Stimulated activated naive CD8-positive, alpha-beta T cell treated with anti-CD3 and anti-CD28 coated beads, Interleukin-15, amount 100 ng/mL, for 72 hours (primary cell): ENCODE measurements at places on chromosomes 2 and 18.

GRCh38 chr2:46784278-46784677 is 131.3 kb downstream of the MCFD2 start:
- no peak for DNase-seq

DNA sequence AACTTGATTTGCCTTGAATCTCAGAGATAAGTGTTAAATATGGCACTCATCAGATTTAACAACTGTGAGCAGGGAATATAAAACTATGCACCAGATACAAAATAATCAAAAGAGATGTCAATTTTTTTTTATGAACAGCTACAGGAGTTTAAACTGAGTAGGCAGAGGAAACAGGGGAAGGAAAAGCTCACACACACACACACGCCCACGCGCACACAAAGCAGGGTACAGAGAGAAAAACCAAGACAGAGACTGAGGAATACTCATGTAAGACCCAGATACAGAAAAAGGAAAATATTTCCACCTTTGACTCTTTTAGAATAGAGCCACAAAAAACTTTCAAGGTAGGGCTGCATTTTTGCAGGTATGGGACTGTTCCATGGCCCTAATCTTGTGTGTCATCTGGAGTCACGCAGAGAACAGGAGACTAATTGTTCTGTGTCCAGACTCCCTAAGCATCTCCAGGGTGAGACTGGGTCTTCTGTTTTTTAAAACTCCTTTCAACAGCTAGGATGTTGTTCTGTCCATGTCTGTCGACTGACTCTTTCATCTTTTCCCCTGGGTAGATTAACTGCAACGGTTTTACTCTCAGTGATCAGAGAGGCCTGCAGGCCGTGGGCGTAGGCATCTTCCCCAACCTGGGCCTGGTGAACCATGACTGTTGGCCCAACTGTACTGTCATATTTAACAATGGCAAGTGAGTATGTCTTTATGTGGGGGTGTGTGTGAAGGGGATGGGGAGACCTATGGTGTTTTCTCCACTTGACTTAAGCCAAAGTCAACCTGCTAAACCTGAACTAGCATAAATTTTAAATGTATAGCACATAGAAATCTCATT is 23.0 kb downstream of the SMYD1 start:
- peak; percentile 10 for DNase-seq

DNA sequence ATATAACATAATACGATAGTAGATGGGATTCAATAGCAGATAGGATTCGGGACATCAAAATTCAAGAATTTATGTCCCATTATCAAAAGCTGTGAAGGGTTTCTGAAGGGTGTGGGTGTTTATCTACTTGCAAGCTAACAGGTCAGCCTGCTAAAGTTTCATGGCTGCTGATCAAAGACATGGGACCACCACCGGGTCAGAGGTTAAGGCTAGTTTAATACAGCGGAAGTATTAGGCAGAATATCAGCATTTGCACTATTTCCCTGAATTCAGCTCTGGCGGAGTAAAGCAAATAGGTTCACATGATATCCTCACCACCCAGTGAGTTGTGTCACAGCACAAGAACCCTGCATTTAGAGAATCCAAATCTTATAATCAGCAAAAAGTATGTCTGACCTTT is 82.5 kb downstream of the DSEL start:
- no peak for DNase-seq

GRCh38 chr2:64629329-64629781 is 24.4 kb downstream of the SERTAD2 start:
- no peak for DNase-seq

GRCh38 chr18:55465313-55465712 is 122.7 kb downstream of the TCF4 start:
- DNase-seq = no peak

GRCh38 chr18:24915547-24915946 is 436.4 kb downstream of the ZNF521 start:
- no peak for DNase-seq

GRCh38 chr2:137797641-137798040 is 166.6 kb upstream of the HNMT start:
- DNase-seq = no peak

- DNase-seq = no peak
Measured at GRCh38 chr2:120766470-120767351, 31.0 kb downstream of the GLI2 start.

DNA sequence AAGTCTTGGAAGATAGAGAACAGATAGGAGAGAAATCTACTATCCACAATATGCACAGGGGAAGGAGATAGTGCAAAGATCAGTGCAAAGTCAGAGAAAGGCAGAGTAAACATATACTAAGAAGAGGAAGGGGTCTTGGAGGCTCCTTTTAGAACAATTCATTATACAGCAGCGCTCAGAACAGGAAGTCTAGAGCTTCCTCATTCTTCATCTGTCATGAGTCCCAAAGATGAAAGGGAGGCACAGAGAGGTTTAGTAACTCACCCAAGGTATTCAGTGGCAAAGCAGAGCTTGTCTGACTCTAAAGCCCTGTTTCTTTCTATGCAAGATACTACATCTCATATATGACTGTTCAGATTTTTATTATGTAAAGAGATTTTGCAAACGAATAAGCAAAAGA is 1.4 kb downstream of the SP110 start:
- no peak for DNase-seq

GRCh38 chr2:98736464-98736889 is 5.5 kb upstream of the MGAT4A start:
- peak; percentile 43 for DNase-seq

DNA sequence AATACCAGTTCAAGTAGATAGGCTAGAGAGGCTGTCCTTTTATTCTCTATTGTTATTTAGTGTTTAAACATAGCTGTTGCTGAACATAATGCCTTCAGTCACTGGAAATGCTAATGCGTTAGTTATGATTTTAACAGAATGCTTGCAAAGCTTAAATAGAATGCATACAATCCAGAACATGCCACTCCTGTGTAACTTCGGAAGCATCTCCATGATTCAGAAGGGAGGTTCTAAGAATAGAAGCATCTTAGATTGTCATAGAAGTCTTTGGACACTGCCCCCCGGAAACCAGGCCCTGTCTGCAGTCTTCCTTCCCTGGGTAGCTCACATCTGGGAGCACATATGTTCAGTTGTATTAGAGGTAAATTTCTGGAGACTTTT is 73.2 kb downstream of the ZNF532 start:
- no peak for DNase-seq

- no peak for DNase-seq
Measured at GRCh38 chr2:202636213-202636513, 1.4 kb downstream of the FAM117B start.

- DNase-seq = no peak
Measured at GRCh38 chr2:20203072-20203471, 21.9 kb downstream of the SDC1 start.

DNA sequence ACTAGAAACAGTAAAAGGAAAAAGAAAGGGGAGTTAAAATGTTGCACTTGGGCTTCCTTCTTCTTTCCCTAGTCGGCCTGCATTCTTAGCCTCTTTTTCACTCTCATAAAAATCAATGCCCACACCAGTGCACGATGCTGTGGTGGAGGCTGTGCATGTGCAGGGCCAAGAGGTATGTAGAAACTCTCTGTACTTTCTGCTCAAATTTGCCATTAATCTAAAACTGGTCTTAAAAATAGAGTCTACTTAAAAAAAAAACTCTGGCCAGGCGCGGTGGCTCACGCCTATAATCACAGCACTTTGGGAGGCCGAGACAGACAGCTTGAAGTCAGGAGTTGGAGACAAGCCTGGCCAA is 11.1 kb downstream of the TRAPPC8 start:
- no peak for DNase-seq

DNA sequence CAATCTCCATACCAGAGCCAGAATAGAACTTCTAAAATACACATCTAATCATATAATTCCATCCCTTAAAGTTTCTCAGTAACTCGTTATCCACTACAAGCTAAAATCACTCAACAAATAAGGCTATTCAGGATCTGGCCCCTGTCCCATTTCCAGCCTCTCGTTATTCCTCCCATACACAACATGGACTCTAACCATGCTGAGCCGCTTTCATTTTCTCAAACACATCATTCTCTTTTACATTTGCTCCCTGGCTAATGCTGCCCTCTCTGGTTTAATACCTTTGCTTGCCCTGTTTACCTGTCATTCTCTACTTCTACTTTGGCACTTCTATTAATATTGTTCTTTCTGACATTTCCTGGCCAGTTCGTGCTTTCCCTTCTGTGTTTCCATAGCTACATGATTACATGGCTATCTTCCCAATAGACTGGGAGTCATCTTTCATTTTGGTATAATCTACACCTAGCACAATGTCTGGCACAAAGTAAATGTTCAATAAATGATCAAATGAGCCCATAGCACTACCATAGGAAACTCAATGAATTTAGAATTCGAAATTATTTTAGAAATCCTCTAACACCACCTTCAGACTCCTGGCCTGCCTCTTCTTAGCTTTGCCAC is 163.6 kb upstream of the VRK2 start:
- no peak for DNase-seq

- no peak for DNase-seq
Measured at GRCh38 chr2:42783511-42783910, 8.9 kb downstream of the HAAO start.

DNA sequence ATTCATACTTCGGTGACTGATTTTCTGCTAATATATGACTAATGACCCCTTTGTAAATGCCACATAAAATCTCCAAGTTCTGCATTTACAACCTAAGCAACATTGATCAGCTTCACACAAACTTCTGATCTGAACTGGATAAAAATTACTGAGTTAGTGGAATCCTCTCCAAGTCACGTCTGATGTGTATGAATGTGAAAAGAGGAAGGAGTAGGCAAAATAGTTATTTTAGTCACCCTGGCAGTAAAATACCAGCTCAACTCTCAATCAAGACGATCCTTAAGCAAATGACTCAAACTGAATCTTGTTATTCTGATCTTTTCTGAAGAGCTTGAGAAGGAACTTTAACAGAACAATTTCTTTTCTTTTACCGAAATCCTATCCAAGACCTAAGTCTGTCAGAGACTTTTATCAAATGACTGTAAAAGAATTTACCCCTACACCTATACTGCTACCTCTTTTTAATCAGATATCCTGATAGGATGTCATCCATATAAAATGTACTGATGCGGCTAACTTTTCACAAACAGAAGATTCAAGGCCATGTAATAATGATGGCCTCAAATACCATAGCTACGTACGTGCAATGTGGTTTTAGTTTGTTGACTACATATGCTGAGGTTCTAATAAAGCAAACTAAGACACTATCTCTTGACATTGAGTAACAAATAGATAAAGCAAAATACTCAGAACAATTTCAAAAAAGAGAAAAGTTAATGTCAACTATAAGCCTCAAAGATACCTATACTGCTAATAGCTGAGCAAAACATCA is 23.7 kb downstream of the CUL3 start:
- DNase-seq = no peak

- DNase-seq = no peak
Measured at GRCh38 chr2:67337903-67338302, 59.2 kb upstream of the ETAA1 start.

DNA sequence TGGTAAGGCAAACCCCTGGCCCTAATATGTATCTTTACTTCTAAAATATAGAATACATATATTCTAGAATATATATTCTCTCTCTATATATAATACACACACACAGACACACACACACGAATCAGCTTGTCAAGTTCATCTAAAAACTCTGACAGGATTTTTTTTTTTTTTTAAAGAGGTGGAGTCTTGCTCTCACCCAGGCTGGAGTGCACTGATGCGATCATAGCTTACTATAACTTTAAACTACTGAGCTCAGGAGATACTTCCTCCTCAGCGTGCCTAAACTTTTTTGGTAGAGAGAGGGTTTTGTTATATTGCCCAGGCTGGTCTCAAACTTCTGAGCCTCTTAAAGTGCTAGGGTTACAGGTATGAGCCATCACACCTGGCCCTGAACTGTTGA is 45.2 kb downstream of the DOK1 start:
- no peak for DNase-seq

DNA sequence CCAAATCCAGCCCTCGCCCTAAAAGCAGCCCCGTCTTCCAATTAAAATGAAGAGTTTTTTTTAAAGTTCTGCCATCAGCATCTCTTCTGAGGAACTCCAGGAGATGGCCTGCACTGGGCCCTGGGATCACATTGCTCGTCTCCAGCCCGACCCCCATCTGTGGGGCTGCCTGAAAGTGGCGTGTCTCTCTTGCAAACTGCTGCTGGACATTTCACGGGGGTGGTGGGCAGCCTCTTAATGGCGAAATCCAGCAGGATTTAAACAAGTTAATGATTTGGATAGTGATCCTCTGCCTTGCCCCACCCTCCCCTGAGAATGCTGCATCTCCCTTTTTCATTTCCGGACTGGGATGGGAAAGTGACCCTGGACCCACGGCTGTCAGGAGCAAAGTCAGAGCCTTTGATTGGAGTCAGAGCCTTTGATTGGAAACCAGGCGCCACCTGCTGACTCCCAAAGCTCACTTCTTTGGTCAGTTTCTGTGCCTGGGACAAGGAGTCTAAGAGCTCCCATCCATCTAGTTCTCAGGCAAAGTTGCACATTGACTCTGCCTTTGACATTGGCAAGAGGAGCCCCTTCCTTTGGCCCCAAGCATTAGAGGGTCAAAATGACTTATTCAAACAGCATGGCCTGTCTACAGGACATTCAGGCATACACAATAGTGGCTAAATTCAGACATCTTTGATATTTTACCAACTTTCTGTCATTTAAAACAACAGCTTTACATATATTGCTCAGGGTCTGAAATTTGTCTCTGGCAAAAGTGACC is 155.2 kb downstream of the SH3BP4 start:
- no peak for DNase-seq

GRCh38 chr2:85997017-85997970 is 108.4 kb downstream of the POLR1A start:
- no peak for DNase-seq

GRCh38 chr2:25539136-25539535 is 134.2 kb downstream of the DTNB start:
- DNase-seq = no peak

- DNase-seq = no peak
Measured at GRCh38 chr2:59176737-59177136, 935.6 kb upstream of the FANCL start.

DNA sequence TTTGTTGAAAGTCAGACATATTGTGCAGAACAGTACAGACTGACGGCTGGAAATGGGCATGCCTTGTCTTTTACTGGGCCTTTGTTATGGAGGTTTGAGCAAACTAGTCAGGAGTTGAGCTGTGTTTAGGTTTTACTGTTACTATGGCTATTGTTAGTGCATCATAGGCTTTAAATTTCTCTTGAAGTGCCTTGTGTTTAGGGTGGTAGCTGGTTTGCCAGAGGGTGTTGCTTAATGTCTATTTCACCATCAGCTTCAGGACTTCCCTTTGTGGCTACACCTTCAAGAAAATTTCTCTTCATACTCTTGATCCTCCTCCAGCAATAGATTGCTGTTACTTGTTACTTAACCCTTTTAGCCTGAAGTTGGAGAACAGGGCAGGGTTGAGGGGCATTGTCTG is 104.6 kb downstream of the CAPN13 start:
- no peak for DNase-seq

- DNase-seq = no peak
Measured at GRCh38 chr18:26655525-26656430, 107.4 kb upstream of the KCTD1 start.

DNA sequence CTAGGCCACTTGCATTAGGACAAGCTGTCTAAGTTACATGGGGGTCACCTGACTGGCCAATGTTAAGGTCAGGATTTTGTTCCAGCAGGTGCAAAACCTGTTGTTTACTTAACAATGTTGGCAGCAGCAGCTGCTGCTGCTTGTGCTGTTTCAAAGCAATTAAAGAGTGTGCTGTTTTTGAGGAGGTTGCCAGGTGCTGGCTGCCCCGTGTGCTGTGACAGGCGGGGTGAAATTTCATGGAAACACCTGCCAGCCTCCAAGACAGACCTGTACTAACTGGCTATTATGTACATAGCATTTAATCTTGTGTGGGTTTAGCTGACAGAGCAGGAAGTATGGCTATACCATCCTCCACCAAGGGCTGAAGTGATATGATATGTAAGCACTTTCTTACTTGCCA is 224.9 kb downstream of the ASXL3 start:
- DNase-seq = no peak

- DNase-seq = no peak
Measured at GRCh38 chr2:113834051-113834730, 55.7 kb upstream of the ACTR3 start.
